ENCODE measurements at places on chromosomes 13 and 19.

GRCh38 chr13:97853550-97853949, 99.9 kb upstream of the IPO5 start:
- DNase-seq: no peak

DNA sequence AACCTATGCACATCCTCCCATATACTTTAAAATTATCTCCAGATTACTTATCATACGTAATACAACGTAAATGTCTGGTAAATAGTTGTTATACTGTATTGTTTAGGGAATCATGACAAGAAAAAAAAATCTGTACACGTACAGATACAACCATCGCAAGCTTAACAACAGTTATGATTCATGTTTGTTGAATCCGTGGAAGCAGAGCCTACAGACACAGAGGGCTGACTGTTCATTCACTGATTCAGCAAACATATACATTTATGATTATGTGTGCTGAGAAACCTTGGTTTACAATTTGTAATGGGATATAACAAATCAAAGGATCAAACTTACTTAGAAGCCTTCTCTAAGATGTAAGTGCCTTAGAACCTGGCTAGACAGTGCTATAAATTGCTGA, 1.5 kb downstream of the ZNF260 start:
- DNase-seq: no peak

DNA sequence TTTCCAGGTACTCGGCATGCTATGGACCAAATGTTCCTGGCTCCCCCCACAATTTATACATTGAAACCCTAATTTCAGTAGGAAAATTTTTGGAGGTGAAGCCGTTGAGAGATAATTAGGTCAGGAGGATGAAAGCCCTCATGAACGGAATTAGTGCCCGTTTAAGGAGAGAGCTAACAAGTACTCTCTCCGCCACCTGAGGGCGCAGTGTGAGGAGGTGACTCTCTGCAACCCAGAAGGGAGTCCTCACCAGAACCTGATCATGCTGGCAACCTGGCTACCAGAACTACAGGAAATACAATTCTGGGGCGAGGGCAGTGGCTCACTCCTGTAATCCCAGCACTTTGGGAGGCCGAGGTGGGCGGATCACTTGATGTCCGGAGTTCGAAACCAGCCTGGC, 397.8 kb downstream of the SLITRK5 start:
- no peak for DNase-seq

GRCh38 chr13:23921451-23921888, 24.2 kb upstream of the C1QTNF9B start:
- no peak for DNase-seq

DNA sequence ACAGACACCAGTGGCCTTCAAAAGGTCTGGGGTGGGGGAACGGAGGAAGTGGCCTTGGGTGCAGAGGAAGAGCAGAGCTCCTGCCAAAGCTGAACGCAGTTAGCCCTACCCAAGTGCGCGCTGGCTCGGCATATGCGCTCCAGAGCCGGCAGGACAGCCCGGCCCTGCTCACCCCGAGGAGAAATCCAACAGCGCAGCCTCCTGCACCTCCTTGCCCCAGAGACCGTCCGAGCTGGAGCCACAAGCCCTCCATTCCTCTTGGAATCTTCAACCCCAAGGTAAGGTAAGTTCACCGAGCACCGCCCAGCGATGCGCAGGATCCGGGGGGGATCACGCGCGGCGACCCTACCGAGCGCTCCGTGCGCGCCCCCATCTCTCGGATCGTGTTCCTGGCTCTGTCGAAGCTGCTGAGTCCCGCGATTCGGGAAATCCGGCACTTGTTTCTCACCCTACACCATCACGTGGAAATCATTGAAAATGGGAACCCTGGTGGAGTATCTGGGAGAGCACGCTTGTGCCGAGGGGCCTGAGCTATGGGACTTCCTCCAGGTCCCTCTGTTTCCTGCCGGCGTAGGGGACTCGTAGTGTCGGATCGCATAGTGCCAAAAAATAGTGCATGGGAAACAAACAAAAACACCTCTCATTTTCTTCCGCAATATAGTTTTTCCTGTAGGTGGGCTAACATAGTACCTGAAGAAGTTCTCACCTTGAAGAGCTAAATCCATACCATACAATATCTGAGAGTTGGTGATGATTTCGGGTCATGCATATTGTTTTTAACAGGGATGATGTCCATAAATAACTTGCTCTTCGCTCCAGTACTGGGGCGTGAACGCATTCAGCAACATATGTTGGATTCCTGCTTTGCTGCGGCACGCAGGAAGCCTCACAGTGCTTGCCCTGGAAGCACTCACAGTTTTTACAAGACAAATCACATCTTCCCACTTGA, 9.3 kb downstream of the PDX1 start:
- DNase-seq: no peak

DNA sequence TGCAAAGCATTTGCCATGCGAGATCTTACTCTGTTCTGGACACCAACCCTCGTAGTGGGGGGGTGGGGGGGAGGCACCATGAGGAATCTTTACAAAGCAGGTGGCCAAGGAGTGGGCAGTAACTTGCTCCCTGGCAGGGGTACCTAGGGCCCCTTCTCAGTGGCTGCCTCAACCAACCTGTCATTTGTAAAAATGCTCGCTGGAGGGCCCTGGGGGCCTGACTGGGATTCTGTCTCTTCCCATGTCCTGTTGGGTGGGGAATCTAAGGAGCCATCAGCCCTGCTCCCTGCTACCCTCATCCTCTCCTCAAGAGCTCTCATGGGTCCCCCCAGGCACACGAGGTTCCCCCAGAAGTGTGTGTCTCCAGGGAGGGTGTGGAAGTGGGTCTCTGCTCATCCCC, 1.5 kb downstream of the KCNN1 start:
- no peak for DNase-seq

DNA sequence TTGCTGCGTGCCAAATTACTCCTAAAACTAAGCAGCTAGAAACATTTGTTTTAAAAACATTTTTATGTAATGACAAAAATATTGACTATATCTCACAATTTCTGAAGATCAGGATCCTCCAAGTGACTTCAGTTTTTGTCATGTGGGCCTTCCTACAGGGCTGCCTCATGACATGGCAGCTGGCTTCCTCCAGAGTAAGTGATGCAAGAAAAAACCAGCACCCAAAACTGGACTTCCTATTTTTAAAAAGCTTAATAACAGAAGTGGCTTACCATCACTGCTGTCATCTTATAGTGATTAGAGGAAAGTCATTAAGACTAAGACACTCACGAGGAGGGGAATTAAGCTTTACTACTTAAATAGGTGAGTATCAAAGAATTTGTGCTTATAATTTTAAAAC, 681.7 kb downstream of the PCDH17 start:
- DNase-seq: no peak

GRCh38 chr19:49602806-49603205, 11.8 kb downstream of the PRR12 start:
- no peak for DNase-seq

DNA sequence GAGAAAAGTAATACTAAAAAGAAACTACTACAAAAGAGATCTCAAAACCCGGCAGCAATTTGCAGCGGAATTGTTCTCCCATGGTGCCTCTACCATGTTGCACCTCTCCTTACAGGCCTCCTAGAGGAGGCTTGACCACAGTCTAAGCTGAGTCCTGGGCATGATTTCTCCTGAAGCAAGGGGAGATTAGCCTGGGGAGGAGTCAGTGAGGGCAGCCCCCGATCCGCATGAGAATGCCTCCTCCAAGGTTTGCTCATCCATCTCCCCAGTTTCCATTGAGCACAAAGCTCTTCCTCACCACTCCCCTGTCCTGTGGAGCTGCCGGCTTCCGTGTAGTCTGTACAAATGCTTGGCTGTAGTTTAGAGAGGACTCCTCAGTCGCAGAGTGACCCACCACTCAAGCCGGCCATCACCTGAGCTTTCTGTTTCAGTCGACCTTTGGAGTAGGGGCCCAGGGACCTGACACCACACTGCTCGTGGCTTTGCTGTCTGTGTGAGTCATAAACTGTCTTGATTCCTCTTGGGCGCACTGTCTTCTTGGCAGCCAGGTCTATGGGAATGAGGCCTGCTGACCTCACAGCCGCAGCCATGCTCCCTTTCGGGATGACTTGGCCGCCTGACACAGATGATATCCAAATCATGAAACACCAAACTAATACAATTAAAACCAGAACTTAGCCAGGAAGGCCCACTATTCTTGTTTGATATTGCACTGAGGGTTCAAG, 72.3 kb downstream of the C1QTNF9 start:
- no peak for DNase-seq

DNA sequence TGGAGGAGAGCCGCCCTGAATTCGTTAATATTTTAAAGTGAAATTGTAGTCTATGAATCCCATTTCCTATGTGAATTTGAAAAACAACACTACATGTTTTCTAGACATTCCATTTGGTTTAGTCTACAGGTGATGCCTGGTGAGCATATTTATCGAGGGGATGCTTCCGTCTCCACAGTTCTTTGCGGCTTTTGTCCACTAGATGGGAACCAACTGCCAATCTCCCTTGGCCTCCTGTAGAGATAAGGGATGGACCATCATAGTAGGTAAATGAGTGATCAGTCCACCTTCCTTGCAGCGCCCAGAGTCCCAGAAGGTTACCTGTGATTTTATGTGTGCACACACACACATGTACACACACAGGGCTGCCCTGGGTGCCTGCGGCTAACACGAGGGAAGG, 289.8 kb upstream of the SOX21 start:
- DNase-seq: no peak

- no peak for DNase-seq
Observed at GRCh38 chr13:91368676-91369440, 21.4 kb downstream of the MIR17HG start.

GRCh38 chr19:41264581-41265394, 616 bp downstream of the HNRNPUL1 start:
- peak; percentile 13 for DNase-seq

GRCh38 chr19:38644719-38645118, 2.7 kb upstream of the ACTN4 start:
- DNase-seq: no peak

DNA sequence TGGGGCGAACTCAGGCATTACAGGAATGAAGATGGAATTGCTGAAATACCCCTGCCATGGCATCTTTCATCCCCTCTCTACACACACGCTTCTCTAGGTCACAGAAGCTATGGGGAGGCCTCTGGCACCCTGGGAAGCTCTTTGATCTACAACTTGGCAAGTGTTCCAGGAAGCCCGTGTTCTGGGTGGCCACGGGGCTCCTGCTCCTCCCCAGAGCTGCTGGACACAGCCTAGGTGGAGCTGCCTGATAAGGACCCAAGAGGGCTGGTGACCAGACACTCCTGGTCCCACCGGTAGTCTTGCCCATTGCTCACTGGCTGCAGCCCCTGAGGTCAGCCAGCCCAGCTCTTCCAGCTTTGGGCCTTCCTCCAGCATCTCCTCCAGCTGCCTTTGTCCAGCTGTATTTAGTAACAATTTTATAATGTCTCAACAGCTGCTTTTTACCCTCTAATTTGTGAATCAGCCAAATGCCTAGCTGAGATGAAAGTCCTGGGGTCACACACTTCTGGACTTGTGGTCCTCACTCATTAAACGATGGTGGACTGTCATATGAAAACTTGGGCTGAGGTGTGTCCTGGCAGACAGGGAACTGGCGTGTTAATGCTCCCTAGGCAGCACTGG, 72.8 kb upstream of the SPATA13 start:
- no peak for DNase-seq

- DNase-seq: no peak
Observed at GRCh38 chr19:34806976-34807860, 34.2 kb upstream of the ZNF599 start.

DNA sequence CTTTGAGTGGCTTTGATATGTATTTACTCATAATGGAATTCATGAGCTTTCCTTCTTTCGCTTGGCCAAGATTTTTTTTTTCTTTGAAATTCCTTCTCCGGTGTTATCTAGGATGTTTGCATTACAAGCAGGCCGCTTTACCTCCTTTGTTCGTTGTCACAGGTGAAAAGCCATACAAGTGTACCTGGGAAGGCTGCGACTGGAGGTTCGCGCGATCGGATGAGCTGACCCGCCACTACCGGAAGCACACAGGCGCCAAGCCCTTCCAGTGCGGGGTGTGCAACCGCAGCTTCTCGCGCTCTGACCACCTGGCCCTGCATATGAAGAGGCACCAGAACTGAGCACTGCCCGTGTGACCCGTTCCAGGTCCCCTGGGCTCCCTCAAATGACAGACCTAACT, 16.7 kb downstream of the KLF5 start:
- no peak for DNase-seq

GRCh38 chr19:48618278-48618915, 581 bp downstream of the RPL18 start:
- DNase-seq: no peak

DNA sequence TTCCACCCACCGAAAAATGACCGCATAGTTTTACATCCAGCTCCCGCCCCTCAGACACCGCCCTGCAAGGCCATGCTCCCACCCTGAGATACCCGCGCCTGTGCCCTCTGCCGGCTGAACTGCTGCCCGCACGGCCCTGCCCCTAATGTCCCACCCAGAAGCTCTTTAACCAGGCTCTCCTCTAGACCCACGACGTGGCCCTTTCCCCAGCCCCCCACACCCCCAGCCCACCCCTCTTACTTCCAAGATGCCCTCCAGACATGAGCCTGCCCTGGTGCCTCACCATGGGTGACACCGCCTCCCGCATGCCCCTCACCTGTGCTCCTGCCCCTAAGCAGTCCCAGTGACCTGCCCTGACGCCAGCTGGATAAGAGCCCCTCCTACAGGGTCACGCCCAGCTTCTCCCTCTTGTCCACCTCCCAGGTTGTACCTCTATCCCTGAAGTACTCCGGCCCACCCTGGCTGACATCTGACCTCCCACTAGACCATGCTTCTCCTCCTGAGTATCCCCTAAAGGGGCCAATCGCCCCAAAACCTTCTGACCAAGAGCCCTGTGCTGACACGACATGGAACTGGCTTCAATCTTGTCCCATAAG, 51.2 kb downstream of the COLGALT1 start:
- no peak for DNase-seq

DNA sequence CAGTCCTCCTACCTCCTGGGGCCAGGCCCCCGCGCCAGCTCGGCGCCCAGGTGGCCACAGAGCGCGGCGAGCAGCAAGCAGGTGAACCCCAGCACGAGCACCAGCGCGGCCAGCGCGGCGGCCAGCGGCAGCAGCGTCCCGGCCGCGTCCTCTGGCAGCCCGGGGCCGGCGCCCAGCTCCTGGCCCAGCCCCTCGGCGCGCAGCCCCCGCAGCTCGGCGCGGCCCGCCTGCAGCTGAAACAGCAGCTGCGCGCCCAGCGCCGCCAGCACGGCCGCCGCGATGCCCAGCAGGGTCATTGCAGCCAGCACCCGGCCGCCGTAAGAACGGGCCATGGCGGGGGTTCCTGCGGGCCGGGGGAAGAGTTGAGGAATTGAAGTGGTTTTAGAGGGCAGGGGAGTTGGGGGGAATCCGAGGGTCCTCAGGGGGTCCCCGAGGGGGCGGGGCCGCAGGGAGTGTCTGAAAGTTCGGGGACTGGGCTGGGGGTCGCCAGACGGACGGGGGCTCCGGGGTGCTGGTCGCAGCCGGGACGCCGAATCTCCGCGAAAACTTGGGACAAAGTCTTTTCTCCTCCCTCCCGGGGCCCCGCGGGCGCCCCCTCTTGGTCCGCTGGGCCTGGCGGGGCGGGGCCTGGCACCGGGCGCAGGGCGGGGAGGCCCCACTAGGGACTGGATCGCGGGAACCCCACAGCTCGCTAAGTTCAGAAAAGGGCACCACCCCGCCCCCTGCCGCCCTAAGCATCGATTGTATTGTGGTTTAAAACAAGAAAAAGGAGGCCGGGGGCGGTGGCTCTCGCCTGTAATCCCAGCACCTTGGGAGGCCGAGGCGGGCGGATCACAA, at the start of gene TMEM221:
Gene TMEM221, minus strand, starts transcription at position 538 of the 837 bp plus-strand sequence. Its CDS starts 206 bp downstream, at position 332.
- DNase-seq: peak; percentile 29
